Stimulated activated CD8-positive, alpha-beta memory T cell treated with anti-CD3 and anti-CD28 coated beads, Interleukin-12 subunit alpha, Interleukin-12 subunit beta, amount 100 ng/mL, for 1 hour (primary cell): ENCODE measurements at places on chromosomes 2 and 18.

GRCh38 chr2:121283670-121284462, 1.1 kb downstream of the TFCP2L1 start:
- no peak for DNase-seq

- DNase-seq, result no peak
Measured at GRCh38 chr2:130878933-130879332, 42.2 kb downstream of the ARHGEF4 start.

- DNase-seq, result no peak
Measured at GRCh38 chr18:55432307-55433040, 155.5 kb downstream of the TCF4 start.

GRCh38 chr2:191666732-191667131, 11.2 kb upstream of the NABP1 start:
- no peak for DNase-seq

DNA sequence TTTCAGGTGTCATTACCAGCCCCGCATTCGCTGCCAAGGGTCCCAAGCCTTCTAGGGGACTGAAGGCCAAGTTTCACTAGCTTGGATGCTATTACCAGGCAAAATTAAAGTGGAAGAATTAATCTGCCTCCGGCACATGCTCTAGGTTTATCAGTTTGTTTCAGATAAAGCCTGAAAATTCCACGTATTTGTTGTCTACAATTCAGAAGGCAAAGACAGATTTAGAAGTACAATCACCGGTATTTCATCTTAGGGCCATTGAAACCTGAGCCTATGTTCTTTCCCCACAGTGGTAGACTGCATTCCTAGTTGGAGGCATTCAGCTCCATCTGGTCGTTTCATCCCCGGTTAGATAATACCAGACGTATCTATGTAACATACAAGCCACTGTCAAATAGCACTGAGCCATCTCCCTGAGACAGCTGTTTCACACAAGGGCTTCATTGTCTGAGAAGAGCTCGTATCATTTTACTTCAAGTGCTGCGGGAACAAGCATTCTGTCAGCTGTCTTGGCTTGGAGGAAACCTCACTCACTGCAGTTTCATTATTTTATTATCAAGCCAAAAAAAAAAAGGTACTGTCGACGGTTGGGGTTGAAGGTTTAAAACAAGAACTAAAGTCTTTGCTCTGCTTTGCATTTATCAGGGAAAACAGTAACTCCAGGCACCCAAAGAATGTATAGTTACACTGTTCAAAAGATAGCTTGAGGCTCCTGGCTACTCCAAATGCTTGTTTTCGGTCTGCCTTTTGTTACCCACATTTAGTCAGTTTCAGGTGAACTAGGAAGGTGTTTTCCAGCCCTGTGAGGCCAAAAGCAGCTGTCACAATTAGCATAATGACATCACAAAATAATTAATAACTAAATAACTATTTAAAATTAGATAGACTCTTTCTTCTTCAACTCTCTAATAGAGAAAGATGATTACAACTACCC, 76.7 kb downstream of the TGIF1 start:
- DNase-seq, result no peak

- DNase-seq, result no peak
Measured at GRCh38 chr2:188784269-188784762, 189.9 kb upstream of the COL3A1 start.

DNA sequence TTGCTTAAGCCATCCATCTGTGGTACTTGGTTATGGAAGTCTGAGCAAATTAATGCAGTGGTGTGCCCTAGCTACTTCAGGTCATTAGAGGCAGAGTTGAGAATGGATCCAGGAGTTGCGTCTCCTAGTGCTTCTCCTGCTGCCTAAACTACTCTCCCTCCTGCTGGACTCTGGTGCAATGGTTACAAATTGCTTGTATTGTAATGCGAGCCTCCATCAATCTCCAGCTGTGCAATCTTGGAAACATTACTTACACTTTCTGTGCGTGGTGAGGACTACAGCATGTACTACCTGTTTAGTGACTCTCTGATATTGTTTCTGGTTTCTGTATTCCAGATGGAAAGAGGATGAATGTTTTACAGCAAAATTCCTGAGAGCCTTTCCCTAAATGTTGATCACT, 119.0 kb upstream of the CYRIA start:
- no peak for DNase-seq

DNA sequence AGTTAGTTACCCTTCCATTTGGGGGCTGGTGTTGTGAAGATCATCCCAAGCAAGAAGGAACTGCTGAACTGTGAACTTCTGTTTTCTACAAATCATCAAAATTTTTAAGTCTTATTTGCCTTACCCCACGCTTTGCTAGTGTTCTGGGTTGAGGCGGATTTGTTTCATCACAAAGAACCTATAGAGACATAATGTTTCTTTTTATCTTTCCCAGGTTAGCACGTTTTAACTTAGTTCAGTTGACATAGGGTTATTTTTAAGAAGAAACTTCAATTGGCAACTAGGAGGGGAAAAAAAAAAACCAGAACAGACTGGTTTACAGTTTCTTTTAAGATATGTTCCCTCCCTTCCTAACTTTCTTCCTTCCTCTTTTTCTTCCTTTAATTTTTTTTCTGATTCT, 31.1 kb upstream of the CERS6 start:
- DNase-seq, result no peak

DNA sequence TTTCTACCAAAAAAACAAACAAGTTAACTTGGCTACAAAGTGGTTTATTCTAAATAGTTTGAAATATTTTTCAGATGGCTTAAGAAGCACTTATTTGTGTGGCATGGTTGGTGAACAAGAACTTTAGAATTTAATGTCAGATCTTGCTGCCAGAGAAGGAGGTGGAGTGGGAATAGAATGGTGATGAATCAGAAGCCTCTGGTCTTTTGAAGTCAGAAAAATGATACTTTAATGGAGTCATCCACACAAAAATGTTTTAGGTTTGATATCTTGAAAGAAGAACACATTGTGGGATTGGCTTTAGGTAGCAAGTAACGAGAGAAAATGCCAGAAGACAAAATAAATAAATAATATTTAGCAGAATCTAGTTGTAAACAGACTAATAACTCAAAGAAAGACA, 243.1 kb upstream of the FANCL start:
- no peak for DNase-seq

DNA sequence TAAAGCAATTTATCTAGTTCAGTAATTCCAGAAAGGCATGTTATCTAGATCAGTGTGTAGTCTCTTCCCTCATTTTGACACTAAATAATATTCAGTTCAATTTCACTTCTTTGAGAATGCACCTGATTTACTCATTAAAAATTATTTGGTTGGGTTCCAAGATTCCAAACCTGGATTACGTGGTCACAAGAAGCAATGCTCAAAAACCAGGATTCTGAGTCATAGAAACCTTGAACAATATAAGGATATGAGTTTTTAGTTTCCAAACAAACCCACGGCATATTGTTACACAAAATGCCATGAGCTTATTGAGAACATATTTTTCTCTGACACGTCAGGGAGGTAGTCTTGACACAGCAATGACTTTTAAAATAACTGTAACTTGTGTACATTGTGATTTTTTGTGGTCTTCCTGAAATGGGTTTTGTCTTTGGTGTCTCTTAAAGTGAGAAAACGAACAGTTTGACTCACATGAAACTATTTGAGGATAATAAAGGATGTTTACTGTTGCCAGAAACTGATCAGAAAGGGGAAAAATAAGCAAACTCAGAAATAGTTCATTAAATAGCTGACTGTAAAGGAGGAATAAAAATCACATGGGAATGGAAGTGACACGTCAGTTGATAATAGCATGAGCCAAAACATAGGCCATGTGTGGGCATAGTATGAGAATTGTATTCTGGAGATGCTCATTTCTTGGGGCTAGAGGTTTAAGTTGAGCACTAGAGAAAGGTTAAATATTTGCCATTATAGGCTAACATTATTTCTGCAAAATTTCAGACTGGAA, 617.7 kb upstream of the CDH2 start:
- no peak for DNase-seq

DNA sequence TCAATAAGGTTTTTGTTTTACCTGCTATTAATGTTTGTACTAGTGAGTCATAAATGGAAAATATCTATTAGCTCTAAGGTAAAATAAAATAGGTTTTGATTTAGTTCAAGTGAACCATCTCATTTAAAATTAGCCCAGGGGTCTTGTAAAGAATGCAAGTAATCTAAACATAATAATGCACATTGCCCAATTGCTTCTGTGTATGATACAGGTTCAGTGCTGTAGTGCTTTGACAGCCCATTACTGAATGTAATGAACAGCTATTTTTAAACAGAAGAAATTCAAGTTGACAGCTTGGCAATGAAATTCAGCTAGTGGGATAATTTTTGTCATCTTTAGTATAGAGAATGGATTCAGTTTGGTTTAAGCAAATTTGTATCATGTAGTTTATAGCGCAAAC, 91.5 kb downstream of the CAMKMT start:
- no peak for DNase-seq

GRCh38 chr2:209579230-209579749, 155.4 kb downstream of the MAP2 start:
- no peak for DNase-seq

DNA sequence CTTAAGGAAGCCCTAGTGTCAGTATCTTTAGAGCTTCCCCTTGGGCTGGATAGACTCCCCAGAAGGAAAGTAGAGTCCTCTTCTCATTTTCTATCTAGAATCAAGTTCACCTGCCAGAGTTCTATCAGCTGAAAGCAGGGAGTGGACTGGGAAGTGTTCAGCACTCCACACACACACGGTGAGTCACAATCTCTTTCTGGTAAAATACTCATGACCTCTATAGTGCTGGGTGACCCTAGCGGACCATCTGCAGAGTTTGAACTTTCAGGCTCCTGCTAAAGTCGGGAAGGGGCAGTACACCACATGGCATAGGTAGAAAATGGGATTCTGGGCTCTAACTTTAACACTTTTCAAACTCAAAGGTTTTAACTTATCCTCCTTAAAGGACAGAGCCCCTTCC, 43.3 kb downstream of the SAP130 start:
- no peak for DNase-seq

- DNase-seq, result no peak
Measured at GRCh38 chr2:170707821-170708795, 7.0 kb upstream of the SP5 start.

DNA sequence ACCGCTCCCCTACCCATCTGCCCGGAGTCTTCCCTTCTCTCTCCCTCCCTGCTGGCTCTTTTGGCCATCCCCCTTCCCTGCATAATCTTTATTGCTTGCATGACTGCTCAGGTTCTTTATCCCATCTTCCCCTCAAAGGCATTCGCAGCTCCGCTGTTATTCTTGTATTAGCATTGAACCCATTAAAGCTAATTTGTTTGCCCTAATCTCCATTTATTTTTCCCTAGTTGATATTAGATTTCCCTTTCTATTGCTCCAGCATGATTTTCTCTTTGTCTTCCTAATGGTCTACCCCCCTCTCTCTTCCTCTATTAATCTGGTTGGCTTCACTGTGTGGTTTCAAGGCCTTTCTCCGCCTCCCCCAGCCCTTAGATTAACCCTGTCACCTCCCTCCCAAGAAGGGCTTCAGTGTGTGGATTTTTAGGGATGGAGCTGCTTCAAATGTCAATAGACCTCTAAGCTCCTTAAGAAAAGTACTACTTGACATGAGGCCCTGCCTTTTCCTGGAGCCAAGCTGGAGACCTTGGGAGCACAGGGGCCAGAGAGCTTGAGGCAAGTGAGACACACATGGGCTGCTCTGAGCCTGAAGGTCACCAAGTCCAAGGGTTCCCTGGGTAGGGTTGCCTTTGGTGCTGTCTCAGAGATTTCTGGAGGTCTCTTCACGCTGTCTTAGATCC, 20.1 kb downstream of the PAX8 start:
- no peak for DNase-seq

DNA sequence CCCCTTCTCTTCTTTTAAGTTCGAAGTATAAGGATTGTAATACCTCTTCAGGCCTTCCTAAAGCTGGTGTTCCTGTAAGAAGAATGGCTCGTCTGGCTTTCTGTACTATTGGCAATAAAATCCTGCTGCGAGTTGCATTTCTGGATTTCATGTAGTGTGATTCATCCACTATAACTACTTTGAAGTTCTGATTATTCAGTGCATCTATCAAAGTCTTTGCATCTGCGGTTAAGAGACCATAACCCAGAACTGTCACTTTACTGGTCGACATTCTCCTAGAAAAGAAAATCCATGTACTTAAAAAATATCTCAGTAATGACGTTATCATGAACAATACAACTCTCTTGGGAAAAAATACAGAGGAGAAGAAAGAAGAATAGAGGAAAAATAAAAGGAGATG, 181.1 kb downstream of the ZRANB3 start:
- DNase-seq, result no peak

DNA sequence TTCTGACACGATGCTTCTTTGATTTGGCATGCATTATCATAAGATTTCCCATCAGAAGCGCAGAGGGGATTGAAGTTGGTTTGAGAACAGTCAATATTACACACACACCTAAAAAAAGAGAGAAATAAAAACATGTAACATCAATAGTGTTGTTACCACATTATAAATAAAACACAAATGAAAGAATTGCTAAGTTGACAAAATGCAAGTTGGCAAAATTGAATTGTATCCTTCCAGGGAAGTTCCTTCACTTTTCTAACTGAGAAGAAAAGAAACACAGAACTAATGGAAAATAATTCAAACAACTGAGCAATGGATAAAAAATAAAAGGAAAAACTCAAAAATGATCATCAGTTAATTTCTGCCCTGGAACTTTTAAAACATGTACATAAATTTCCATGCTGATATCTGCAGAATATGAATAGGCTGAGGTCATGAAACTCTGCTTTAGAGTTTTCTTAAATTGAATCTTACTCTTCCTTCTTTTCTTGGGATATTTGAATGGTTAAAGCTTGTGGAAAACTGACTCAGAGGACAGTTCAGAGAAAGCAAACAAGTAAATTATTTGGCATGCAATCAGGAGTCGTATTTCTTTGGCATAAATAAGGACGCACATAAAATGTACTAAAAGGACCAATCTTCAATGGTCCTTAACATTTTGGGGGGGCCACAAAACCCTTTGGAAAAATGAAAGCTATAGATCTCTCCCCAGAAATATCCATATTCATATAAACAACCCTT, 152.4 kb upstream of the CAVIN2 start:
- no peak for DNase-seq

- no peak for DNase-seq
Measured at GRCh38 chr2:35973132-35973736, 382.3 kb upstream of the CRIM1 start.

DNA sequence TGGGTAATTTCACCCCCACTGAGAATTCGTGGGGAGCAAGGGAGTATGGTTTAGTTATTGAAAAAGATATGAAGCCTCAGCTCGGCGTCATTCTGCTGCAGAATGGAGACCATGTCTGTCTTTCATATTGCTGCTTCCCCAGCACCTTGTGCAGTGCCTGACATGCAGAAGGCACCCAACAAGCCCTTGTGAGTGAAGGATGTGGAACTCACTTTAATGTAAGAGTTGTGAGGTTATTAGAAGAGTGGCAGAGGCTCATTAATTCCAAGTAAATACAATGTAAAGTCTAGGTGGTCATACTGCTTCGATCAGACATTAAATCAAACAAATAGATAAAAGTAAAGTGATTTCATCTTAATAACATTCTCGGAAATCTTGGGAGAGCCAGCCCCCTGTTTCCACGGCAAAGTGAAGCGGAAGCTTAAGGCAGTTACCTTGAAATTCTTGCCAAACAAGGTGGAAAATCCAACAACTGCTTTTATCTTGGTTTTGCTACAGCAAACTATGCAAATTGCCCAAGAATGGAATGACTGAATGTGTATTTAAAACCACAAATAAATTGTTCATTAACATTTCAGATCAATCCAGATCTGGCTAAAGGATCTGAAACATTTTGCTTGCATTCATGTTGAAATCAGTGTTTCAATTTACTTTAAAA, 9.6 kb downstream of the CFAP221 start:
- DNase-seq, result no peak
